Muscle of leg (tissue), 16 donors: ENCODE measurements at places on chromosomes 2 and 18.

- no peak for DNase-seq
These were observed 60.4 kb downstream of the PDCL3 start for GRCh38 chr2:100623033-100623715.

GRCh38 chr2:167814881-167815718, 432.3 kb downstream of the STK39 start:
- DNase-seq: no peak

GRCh38 chr2:183541766-183542165, 417.5 kb downstream of the NUP35 start:
- DNase-seq: no peak

GRCh38 chr2:134715932-134716643, 2.7 kb downstream of the TMEM163 start:
- no peak for DNase-seq

DNA sequence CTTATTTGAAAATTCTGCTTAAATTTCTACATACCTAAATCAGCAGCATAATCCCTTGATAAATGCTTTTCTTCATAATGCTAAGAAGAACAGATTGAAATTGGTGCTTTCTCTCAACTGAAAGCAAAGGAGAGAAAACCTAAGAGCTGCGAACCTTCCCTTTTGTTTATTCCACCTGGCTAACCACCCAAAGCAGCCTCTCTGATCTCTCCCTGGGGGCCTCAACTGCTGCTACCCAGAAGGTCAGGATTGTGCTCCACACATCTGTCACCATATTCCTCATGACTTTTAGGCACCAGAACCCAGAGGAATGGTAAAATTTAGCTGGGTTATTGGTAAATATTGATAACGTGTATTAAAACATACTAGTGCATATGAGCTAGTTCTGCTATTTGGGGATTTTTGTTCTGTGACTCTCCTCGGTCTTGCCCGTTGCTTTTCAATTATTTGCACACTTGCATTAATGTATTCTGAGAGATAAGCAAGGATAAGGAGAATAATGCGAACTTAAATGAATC, 334.1 kb downstream of the RIT2 start:
- DNase-seq: no peak

DNA sequence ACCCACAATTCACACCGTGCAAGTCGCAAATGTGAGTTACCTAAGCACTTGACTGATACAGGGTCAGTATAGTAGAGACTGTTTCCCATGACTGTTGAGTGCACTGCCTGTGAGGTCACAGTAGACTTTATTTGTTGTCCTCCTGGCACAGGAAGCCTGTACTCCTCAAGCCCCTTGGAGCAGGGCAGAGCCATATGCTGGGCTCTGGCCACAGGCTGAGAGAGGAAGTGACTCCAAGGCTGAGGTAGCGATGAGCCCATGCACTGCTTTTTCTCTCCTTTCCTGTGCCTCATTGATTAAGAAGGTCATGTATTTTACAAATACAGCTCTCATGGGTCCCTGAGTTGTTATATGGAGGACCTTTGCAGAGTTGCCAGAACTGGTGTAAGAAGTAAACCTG, 287.7 kb downstream of the SRBD1 start:
- DNase-seq: no peak

GRCh38 chr18:26700201-26700600, 151.8 kb upstream of the KCTD1 start:
- DNase-seq: no peak

- DNase-seq: no peak
These were observed 11.9 kb downstream of the CAPN10 start for GRCh38 chr2:240598311-240598911.

DNA sequence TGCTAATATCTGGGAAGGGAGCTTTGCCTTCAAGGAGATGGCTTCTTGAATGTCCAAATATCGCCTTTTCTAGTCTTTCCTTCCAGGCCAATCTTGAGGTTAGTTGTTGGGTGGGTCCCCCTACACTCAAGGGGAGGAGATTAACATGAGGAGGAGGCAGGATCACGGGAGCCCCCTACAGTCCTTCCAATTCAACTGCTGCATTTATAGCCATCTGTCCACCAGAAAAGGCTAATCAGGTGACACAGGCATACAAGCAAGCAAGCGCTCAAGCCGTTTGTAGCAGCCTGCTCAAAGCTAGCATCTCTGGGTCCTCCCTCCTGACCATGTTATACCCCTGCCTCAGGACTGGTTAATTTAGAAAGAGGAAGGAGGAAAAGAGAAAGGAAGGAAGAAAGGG, 87.6 kb downstream of the MRPS9 start:
- DNase-seq: no peak

DNA sequence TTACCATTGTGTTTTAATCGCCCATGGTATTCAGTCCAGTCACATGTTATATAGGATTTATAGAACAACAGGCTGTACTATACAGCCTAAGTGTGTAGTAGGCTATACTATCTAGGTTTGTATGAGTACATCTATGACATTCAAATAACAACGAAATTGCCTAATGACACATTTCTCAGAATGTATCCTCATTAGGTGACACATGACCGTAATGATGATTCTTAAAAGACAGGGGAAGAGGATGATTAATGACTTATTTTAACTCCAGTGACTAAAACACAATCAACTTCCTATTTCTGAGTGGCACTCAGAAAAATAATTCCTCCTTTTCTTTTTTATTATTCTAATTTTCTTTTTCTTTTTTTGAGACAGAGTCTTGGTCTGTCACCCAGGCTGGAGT, 63.0 kb upstream of the ACSL3 start:
- no peak for DNase-seq

DNA sequence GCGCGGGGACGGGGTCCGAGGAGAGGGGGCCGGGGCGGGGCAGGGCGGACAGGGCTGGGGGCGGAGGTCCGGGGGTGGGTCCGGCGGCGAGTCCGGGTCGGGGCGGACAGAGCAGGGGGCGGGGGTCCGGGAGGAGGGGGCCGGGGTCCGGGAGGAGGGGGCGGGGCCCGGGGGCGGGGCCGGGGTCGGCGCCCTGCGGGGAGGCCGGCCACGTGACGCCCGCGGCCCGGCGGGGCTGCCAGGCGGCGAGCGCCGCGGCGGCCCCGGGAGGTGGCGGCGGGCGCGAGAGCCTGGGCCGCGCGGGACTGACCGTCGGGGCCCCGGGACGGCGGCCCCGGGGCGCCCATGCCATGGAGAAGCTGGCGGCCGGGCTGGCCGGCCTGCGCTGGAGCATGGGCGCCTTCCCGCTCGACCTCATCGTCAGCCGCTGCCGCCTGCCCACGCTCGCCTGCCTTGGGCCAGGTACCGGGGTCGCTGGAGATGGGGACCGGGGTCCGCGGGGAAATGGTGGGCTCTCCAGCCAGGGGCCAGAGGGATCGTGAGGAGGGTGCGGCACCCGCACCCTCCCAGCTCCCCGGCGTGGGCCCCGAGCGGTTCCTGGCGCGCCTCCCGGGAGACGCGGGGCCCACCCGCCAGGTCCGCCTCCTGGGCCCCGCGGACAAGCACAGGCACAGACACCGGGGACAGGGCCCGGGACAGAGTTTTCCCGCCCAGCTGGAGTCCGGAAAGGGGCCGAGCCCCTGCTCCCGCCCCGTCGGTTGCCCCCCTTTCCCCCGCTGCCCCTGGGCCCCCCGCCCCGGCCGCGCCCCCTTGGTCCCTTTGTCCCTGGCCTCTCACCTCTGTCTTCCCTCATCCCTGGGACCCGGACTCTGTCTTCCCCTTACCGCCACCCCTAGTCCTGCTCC, at the start of gene GAREM2:
Gene GAREM2, plus strand, starts transcription at position 218 of the 905 bp plus-strand sequence. Its CDS starts 133 bp downstream, at position 351.
- no peak for DNase-seq

DNA sequence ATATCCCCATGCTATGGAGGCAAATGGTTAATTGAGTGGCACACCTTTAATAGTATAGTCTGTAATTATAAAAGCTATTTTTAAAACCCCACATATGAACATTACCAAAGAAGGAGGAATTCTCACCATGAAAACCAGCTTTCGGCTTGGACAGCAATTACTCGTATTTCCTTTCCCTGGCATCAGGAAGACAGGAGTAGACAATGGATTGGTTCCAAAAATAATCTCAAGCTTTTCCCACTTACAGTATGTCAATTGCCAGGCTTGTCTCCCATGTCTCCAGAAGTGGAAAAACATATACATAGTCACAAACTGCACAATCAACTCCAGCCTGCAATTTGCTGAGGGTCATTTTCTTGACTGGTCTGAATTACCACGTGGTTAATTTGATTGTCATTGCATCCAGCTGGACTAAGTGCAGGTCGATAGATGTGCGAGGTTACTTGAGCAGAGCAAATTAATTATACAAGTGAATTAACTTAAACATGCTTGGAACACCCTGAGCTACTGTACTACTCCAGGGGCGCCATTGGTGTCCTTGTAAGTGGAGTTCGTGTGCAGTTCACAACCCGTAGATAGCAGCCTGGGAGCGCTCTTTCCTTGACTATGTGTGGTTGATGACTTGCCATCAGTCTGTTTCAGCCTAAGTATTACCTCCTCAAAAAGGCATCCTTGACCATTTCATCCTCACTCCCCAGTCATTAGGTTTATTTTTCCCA, 124.3 kb upstream of the PELI1 start:
- peak; percentile 52 for DNase-seq

DNA sequence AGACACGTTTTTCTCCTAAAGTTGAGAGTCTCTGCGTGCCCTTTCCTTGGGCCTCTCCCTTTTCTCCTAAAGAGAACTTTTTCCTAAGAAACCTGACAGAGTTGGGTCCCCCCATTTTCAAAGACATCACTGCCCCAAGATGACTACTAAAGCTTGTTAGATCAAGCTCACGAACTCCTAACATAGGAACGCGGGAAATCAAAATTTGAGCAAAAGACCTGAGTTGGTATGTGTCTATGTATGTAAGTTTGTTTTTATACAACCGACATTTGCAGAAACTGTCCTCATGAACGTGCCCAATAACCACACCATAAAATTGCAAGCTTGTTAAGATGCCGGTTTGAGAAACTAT, 1.4 kb downstream of the HOXD13 start:
- no peak for DNase-seq

DNA sequence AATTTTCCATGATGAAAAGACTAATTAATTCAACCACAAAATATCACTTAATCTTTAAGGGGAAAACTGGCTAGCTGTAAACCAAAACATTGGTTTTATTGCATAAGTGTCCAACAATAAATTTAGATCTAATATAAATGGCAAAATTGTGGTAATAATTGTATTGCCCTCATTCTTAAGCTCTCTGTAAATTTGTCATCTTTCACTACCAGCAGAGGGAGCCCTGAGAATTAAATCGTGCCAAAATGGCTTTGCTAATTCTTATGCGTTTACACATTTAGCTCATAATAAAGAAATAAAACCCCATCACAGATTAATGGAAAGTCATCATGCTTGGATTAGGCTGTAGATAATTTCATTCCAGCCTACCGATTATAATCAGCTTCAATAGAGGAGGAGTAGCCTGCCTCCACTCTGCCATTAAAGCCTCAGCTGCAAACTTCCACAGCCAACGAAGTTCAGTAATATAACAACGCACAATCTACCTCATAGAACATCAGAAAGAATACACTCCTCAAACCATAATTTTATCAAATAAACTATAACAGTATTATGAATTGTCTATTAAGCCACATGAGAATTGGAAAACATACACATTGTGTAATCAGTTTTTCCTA, 70.0 kb upstream of the ATP5MC3 start:
- peak; percentile 40 for DNase-seq

GRCh38 chr2:216535454-216535995, 36.9 kb downstream of the RPL37A start:
- peak; percentile 69 for DNase-seq

- peak; percentile 30 for DNase-seq
These were observed 69.3 kb downstream of the MARCO start for GRCh38 chr2:119011162-119011909.

GRCh38 chr18:3286159-3286558, 24.2 kb downstream of the MYL12B start:
- DNase-seq: no peak

DNA sequence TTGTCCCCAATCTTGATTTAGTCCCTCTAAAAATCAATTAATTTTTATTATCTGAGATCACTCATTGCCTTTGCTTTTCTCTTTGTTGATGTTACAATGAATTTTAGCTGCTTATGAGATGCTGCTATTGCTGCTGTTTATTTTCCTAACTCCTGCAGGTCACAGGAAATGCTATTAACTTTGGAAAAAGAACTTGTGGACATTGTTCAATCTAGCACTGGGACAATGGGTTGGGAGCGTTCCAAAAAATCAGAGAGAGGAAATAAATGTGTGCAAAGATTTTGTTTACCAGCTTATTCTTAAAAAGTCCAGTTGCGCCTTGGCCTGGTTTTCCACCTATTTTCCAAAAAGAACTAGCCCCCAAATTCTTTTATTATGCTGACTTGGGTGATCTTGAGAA, 268.3 kb downstream of the PTH2R start:
- DNase-seq: peak; percentile 40

DNA sequence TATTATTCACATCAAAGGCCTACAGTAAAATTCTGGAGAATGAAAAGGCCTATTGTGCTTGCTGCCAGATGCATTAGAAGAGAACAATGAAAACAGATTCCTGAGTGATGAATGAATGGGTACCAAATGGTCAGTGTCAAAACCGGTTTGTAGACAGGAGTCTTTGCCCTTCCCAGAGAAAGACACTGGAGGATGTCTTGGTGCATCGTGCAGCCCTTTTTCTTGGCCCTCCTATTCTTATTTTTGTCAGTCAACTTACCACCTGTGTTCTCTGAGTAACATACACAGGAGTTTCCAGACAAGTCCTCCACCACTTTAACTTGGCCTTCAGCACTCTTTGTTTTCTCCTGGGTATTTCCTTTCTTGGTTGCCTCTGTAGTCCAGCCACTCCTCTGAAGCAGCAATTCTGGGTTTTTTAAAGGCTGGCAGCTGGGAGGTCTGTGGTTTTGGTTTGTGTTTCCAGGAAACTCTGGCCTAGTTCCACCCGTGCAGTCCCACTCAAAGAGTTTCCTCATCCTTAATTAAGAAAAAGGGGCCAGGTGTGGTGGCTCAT, 29.4 kb downstream of the PSTPIP2 start:
- DNase-seq: peak; percentile 48
